ENCODE measurements at places on chromosomes 13 and 19.

DNA sequence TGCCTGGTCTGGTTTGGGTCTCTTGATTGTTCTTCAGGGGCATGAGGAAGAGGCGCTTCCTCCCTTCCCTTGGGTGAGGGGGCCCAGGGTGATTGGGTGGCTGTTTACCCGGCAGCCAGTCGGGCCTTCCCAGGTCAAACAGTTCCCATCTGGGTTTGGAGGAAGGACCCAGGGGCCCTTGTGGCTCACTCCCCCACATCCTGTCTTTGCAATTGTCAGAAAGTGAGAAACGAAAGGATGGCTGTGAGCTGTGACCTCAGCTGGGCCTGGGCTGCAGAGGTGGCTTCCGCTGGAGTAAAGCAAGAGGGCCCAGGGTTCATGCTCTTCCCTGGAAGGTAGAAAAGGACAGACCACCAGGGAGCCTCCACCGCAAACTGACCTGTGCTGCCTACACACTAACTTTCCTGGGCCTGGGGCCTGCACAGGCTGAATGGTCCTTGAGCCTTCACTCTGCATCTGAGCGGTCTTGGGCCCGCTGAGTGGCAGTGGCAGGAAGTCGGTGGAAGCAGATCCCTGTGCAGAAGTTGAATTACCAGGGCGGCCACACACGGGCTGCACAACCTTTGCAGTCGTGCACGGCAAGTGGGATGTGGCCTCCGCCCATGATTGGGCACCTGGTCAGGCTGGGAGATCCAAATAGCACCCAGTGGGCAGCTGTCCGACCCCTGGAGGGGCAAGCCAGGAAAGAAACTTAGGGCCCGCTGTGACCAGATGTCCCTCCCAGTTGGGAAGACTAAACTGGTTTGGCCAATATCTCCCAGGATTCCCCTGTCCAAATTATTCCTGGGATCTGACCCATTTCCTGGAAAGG lies 5.3 kb upstream of the CD79A start:
- no peak for DNase-seq

GRCh38 chr13:78152415-78152814 lies 233.8 kb upstream of the EDNRB start:
- DNase-seq, result no peak

GRCh38 chr13:102935896-102936321 lies 90.1 kb downstream of the ERCC5 start:
- no peak for DNase-seq

DNA sequence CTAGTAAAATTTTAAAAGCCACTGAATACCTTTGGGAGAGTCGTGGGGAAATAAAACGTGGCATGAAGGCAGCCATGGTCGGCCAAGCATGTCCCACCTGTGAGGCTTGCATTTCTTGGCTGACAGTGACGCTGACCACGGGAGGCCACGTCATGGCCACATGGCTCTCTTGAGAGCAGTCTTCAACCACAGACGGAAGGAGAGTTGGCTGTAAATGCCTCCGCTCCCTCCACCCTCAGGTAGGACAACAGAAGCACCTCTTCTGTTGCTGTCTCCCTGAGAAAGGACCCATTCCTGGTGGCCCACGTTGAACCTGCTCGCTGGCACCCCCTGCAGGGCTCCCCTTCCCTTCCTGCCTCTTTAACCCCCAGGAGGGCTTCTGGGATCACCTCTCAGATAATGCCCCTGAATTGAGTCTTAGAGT lies 10.6 kb upstream of the LRRC25 start:
- no peak for DNase-seq

GRCh38 chr19:36773223-36773579 lies 594 bp upstream of the ZNF850 start:
- no peak for DNase-seq

- no peak for DNase-seq
Observed at GRCh38 chr19:45231891-45232290, 13.3 kb downstream of the EXOC3L2 start.

- no peak for DNase-seq
Observed at GRCh38 chr19:23993440-23993839, 78.8 kb downstream of the ZNF726 start.

DNA sequence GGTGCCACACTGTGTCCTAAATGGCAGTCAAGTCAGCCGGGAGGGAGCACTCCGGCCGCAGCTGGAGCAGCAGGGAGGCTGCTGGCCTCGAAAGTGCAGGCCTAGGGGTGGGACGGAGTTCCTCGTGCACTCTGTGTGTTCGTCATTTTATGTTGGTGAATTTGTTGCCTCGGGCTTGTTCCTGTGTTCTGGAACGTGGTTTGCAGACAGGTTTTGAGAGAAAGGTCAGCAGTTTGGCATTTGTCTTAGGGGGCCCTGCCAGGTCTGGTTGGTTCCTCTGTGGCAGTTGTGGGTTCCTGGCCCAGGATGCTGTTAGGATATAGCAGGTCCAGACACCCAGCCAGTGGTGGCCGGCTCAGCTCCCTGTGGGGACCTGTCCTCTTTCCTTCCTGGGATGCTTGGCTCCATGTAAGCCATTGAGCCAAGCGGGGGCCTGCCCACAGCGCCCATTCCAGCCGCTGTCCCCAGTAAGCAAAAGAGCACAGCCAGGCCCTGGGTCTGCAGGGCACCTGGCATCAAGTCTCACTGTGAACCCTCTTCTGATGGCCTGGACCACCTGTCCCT lies 30.0 kb downstream of the MPHOSPH8 start:
- no peak for DNase-seq

GRCh38 chr19:28556371-28556770 lies 656.6 kb downstream of the UQCRFS1 start:
- DNase-seq, result no peak

DNA sequence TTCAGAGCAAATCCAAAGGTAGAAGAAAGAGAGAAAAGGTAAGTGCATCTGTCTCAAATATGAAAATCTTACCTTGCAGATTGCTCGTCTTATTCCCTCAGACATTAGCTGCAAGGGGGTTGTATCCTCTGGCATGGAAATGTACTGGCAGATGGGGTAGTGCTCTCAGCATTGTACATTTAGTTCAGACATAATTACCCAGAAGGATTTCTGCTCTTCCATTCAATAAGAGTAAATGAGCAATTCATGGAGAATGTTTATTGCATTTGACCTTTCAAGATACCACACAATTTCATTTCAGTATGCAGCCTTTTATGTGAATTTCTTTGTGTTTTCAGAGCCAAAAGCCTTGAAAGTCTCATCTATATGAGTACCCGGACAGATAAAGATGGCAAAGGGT lies 63.8 kb downstream of the SCEL start:
- DNase-seq, result no peak

- DNase-seq, result no peak
Observed at GRCh38 chr13:112771139-112771876, 81.5 kb downstream of the ATP11A start.

DNA sequence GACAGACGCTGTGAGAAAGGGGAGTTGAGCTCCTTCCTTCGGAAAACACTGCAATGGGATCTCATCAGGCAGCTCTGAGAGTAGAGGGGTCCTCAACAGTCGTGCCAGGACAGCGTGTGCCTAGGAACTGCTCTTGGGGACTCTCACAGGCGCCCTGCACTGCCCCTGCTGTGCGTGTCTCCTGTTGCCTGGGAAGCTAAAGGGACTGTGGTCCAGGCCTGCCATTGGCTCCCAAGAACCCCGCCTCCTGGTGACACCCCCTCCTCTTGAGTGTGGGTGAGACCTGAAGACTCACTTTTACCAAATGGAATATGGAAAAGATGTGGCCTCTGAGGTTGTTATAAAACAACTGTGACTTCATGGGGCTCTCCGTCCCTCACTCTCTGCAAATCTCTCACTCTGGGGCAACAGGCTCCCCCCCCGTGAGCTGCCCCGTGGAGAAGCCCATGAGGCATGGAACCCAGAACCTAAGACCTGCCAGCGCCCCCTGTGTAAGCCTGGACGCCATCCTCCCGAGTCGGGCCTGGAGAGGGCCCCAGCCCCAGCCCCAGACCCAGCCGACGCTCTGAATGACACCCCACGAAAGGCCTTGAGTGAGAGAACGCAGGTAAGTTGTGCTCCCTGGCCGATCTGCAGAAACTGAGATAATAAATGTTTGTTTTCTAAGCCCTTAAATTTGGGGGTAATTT lies 302.7 kb downstream of the FGF9 start:
- DNase-seq, result no peak

DNA sequence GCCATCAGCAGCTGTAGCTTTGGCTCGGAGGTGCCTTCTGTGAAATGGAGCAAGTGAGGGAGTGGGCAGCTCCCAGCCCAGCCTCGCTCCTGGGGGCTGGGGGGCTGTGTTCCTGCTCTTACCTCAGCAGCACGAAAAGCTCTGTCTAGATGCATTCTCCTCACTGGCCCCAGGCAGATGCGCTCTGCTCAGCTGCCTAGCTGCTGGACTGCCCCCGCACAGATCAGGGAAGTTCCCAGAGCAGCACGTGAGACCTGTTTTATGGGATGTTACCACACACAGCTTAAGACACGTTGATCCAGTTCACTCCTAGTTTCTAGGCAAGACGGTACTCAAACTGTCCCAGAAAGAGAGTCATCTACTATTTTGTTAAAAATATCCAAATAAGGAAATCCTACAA lies 13.6 kb downstream of the LCP1 start:
- DNase-seq, result no peak

GRCh38 chr19:16878181-16878965 lies 10.4 kb upstream of the F2RL3 start:
- no peak for DNase-seq

DNA sequence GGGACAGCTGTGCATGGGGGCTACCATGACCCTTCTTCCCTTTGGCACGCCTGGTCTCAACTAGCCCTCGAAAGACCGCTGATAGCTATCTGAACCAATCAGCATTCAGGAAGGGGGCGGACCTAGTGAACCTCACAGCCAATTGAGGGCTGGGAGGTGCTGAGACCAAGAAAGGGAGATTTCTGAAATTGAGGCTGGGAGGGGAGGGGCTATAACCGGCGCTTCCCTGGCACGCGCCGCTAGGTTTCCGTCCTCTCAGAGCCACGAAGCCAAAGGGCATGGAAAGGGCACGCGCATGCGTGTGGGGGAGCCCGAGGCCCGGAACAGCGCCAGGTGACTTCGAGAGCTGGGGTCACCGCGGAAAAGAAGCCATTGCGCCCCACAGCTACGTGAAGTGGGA lies 4.2 kb upstream of the PAFAH1B3 start:
- DNase-seq, result no peak

GRCh38 chr13:23850134-23850533 lies 39.1 kb downstream of the MIPEP start:
- no peak for DNase-seq

DNA sequence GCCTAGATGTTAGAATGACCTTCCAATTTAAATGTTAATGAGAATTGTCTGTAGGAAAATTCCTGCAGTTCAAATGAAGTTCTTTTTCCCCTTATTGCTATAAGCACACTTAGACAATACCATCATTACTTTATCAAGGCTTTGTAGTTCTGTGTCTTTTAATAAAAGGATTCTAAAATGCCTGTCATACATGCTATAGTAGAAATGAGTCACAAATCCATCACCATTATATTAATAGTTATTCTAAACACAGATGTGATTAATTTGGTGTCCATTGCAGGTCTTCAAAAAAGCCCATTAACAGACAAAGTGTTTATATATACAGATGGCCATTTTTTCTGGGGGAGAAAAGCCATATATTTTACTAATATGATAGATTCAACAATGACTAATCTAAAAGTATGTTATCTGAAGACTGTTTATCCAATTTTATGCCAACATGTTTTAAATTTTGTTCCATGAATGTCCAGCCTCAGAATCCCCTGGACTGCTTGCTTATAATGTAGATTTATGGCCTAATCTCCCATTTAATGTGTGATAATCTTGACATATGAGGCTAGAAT lies 1678.3 kb upstream of the PCDH20 start:
- no peak for DNase-seq

GRCh38 chr19:33726756-33727155 lies 69.9 kb upstream of the KCTD15 start:
- no peak for DNase-seq

GRCh38 chr19:39834287-39834841 lies 402 bp upstream of the DYRK1B start:
- no peak for DNase-seq

DNA sequence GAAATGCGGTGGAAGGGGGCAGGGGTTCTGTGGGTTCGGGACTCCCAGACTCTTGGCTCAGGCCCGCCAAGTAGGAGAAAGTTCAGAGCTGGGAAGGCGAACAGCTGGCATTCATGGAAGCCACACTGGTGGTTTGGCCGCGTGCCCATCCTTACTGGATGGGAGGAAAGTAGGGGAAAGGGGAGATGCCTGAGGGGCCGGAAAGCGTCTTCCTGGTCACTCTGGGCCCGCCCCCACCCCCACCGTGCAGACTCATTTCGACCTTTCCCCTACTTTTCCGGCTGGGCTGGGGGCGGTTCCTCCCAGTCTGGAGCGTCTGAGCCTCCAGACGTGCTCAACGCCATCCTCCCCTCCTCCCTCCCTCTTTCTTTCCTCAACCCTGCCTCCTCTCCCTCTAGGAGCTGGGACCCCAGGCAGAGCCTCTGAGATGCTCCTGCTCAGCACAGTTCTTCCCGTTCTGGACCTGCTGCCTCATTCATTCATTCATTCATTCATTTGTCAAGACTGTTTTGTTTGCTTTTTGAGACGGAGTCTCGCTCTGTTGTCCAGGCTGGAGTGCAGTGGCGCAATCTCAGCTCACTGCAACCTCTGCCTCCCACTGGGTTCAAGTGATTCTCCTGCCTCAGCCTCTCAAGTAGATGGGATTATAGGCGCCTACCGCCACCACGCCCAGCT lies 3.5 kb downstream of the ANGPTL4 start:
- no peak for DNase-seq

- no peak for DNase-seq
Observed at GRCh38 chr19:29882719-29883105, 59.3 kb upstream of the URI1 start.

DNA sequence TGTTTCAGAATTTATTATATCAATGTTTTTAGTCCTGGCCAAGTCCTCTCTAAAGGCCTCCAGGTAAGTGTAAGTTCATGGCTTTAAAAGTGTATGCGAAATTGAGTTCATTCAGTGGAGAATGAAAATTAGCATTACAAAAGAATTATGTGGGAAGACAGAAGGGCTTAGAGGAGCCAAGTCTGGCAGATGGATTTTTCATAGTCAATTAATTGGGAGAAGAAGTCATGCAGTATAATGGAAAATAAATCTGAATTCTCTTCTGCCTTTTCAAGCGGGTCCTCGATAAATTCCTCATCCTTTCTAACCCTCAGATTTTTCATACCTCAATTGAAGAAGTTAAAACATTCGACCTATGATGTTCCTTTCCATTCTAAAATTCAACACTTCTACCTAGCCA lies 394.2 kb downstream of the ITGBL1 start:
- no peak for DNase-seq

GRCh38 chr13:113548778-113549621 lies 35.6 kb upstream of the TFDP1 start:
- DNase-seq, result no peak

GRCh38 chr13:112227031-112227430 lies 149.1 kb upstream of the SPACA7 start:
- DNase-seq, result no peak

DNA sequence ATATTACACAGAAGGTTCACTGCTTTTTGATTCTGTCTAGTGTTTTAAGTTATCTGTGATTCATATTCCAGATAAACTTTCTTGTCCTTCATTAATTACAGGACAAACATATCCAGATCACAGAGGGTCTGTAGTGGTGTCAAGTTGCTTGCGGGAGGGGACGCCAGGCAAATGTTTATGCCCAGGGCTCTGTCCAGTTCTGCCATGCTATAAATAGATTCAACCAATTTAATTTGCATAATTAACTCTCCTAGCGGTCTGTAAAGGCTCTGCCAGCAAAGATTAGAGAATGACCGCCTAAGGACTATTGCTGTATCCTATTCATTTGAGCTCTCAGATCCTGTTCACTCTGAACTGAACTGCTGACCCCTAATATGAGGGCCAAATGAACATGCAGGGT lies 59.7 kb upstream of the TRPC4 start:
- DNase-seq, result no peak

Measured in stimulated activated CD4-positive, alpha-beta T cell treated with anti-CD3 and anti-CD28 coated beads, Interleukin-1b, Interleukin-23, amount 100 ng/mL, for 1 hour (primary cell).